SW480 (cell line): ENCODE measurements at places on chromosomes 3 and 15.
A peak's percentile ranks its signal among the peaks of the same experiment; 100 is the strongest.

DNA sequence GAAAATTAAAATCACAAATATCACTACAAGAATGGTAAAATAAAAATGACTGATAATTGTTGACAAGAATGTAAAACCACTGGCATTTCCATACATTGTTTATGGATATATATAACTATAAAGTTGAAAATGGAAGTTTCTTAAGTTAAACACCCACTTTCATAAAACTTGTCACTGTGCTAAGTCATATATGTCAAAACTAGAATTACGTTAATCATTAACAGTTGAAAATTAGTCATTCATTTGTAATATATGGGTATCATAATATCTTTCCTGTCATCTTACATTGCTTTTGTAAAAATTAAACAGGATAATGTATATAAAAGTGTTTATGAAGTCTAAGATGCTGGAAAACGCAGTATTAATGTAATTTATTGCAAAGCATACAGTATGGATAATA is 1398.6 kb upstream of the ALCAM start:
- no peak for DNase-seq

DNA sequence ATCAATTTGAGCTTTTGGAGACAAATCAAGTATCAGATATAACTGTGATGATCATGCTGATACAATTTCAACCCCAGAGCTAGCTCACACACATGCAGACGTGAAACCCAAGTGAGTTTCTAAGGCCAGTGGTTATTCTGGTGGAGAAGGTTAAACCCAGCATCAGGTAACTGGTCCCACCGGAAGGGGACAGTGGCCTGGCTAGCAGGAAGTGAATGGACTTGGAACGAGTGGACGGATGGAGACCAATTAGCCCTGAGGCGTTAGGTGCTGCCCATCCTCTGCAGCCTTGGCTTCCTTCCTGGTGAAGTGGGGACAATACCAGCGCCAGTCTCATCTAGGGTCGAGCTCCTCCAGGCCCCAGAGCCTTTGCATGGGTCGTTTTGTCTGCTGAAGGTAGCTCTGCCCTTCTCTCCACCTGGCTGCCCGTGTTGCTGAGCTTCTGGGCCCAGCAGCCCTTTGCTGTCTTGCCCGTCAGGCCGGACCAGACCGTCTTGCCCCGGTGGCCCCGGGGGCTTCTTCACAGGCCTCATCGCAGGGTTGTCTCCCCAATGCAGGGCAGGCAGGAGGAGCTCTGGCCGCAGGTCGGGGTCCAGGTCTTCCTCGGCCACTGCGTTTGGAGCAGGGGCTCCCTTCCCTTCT is 915 bp upstream of the KCTD6 start:
- no peak for DNase-seq

GRCh38 chr3:47849699-47850563 is 47.0 kb downstream of the DHX30 start:
- peak; percentile 40 for DNase-seq

DNA sequence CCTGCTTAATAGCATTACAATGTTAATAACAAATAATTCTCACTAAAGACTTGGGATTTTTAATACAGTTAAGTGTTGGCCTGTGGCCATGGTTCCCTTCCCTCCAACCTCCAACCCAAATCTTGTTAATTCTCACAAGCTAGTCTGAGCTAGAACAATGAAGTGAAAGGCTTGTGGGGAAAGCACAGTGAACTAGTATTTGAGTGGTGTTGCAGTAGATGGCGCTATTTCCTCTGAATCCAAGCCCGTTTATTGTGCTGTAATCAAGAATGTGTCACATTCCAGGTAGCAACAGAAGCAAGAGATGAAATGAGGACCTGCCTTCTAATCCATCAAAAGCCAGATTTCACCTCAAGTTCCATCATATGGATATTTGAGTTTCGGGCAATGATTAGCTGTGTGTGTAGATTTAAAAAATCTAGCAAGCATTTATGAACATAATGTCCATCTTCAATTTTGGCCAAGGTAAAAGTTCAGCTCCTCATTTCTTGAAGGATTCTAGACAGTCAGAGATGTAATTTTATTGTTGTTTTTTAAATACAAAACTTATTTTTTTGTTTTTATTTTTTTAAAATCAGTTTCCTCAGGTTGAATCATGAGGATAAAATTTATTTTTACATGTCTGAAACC is 160.7 kb downstream of the SQOR start:
- DNase-seq = peak; percentile 60

GRCh38 chr3:100811779-100812507 is 102.6 kb downstream of the TFG start:
- no peak for DNase-seq

GRCh38 chr15:88653200-88654064 is 14.6 kb downstream of the ISG20 start:
- DNase-seq = no peak

DNA sequence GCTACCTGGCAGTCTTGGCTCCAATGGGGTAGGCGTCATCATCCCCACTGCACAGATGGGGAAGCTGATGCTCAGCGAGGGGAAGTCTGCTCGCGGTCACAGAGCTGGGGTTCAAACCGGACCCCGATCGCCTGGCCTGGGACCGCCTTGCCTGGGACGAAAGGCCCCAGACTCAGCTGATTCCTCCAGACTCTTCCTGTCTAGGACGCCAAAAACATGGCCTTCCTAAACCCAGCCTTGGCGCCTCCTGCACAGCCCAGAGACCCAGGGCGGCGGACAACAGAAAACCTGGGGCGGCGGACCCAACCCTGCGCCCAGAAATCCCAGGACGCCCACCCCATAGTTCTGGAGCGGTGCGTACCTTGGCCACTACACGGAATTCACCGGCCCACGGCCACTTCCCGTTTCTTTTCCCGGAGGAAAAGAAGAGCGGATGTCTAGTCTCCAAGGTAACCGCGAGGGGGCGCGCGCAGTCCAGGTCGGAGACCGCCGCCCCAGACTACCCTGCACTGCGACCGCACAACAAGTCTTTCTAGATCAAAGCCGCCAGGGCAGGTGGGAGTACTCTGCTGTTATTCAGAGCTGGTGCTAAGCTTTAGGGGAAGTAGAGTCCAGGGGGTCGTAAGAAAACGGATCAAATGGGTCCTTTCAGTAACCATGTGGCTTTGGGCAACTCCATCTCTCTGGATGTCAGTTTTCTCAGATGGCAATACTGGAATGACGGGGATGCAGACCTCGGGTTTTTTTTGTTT is 4.9 kb upstream of the IL17RD start:
- DNase-seq = peak; percentile 86

- no peak for DNase-seq
Measured at GRCh38 chr3:3744826-3745225, 54.4 kb upstream of the LRRN1 start.

GRCh38 chr3:100157685-100158084 is 43.4 kb upstream of the FILIP1L start:
- DNase-seq = no peak

DNA sequence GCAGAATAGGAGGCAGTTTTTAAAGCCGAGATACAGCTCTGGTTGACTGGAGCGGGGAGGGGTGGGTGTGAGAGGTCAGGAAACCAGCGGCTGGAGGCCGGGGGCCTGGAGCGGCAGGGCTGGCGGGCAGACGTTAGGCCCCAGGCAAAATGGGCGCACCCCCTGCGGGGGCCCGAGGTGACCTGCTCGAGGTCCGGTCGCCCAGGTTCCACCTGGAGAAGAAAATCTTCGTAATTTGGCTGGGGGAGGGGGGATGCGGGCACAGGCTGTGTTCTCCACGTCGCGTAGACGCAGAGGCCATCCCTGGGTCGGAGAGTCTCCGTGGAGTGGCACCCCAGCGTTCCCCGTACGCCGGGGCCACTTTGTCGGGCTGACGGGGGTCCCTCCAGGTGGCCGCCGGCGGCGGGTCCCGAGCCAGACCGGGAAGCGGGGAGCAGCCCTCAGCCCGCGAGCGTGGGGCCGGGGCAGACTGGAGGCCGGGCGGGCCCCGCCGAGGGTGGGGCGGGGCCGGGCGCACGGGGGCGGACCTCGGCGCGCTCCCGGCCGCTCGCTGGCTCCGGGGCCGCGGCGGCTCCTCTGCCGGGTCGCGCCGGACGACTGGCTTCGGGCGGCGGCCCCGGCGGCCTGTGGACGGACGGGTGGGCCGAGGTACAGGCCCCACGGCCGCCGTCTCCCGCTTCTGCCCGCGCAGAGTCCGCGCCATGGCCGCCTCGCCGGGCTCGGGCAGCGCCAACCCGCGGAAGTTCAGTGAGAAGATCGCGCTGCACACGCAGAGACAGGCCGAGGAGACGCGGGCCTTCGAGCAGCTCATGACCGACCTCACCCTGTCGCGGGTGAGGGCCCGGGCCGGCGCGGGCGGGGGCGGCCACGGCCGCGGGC is at the start of gene CRTC3:
TSS of gene CRTC3 (plus strand) at position 553 of the 879 bp plus-strand sequence. CDS start at position 702, 149 bp downstream.
- DNase-seq = peak; percentile 52

- no peak for DNase-seq
Measured at GRCh38 chr15:92505611-92506010, 111.9 kb downstream of the ST8SIA2 start.

- DNase-seq = no peak
Measured at GRCh38 chr3:61158216-61158615, 93.0 kb downstream of the FHIT start.

- DNase-seq = no peak
Measured at GRCh38 chr3:152348436-152349177, 79.9 kb downstream of the MBNL1 start.

DNA sequence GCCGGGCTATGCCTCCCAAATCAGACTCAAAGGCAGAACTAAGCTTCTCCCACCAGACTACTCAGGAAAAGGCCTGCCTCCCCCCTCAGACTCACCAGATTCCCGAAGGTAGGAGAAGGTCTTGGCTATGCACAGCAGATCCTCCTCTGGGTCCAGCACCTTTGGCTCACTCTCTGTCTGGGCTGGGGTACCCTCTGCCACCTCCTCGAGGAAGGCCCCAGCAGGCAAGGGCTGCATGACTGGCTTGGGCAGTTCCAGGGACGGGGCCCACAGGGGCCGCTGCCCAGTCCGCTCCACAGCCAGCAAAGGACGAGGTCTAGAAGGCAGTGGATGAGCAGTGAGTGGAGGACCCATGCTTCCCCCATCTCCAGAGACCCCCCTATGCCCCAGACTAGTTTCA is 3.3 kb downstream of the CISH start:
- no peak for DNase-seq

DNA sequence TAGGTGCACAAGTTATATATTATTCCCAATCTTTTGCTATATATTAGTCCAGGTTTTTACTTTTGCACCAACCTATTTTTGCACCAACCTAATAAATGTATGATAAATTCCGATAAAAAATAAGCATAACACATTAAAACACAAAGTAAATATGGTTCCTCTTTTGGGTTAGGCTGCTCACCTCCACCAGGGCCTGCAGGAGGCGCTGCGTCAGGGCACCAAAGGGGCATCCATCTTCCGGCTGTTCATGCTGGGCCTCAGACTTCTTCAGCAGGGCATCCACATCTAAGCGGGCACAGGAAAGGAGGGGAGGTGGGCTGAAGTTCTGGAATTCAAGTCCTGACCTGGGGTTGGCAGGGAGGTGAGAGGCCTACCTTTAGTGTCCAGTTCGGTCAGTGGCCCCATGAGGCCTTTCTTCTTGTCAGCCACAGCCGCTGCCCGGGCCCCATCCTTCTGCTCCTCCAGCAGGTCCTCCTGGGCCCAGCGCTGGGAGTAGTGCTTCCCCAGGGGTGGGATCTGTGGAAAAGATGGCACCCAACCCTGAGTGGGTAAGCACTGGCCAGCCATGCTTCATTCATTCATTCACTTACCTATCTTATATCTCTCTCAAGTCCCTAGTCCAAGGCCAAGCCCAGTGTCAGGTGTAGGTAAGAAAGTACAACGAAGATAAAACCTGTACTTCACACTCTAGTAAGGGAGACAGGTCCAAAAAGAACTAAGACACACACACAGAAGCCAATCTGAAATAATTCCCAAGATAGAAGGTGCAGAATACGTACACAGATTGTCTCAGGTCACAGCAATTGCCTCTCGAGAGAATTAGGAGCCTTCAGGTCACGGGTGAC is 5.2 kb downstream of the TADA3 start:
- no peak for DNase-seq

DNA sequence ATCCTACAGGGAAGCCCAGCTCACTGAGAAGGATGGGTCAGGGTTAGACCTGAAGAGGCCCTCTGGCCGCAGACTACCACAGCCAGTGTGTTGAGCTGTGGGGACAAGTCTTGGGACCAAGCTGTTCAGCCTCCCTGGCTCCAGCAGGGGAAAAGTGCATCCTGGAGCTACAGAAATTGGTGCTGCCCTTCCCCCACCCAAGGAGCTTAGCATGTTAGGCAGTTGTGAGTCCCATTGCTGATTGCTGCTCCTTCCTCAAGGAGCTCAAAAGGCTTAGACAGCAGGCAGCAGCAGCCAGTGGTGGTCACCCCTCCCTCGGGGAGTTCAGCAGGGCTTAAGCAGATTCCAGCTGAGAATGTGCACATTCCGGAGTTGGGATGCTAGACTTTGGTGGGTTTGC is 165.6 kb downstream of the ATP8B4 start:
- DNase-seq = no peak

GRCh38 chr3:66399529-66400232 is 101.1 kb downstream of the LRIG1 start:
- no peak for DNase-seq

DNA sequence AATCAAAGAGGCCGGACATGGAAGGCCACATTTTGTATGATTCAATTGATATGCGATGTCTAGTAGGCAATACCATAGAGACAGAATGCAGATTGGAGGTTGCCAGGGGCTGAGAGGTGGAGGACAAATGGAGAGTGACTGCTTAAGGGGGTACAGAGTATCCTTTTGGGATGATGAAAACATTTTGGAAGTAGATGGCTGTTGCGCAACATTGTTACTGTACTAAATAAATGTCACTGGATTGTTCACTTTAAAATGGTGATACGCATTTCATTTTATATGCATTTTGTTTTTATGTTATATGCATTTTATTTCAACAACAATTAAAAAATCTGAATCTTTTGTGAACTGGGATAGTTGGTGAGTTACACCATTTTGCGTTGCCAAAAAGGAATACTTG is 99.7 kb upstream of the AGBL1 start:
- DNase-seq = no peak

DNA sequence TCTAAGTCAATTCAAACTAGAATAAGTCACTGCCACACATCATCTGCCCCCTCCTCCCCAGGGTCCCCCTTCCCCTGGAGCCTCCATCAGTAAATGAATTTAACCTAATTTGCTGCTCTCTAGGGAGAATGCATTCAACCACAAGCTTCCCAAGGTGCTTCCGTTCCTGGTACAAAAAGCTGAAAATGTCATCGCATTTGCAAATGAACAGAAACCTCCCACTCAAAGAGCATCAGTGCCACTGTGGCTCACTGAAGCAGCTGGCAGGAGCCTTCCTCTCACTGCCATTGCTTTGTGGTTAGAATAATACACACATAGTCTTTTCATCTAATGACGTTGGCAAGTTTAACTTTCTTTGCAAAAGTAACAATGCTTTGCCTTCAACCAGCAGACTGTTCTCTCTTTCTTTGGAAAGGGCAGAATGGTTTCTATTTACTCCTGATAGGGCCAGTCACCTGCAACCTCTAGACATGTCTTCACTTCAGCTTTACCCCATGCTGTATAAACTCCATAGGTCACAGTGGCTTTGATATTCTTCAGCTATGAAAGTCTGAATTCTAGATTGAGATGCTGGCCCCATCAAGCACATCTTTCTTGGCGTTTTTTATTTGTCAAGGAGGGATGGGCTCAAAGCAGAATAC is 238.1 kb downstream of the CPNE4 start:
- DNase-seq = no peak
